ENCODE measurements at places on chromosomes 5 and 9.

GRCh38 chr5:147855774-147856069 is 22.8 kb upstream of the SCGB3A2 start:
- DNase-seq = no peak

DNA sequence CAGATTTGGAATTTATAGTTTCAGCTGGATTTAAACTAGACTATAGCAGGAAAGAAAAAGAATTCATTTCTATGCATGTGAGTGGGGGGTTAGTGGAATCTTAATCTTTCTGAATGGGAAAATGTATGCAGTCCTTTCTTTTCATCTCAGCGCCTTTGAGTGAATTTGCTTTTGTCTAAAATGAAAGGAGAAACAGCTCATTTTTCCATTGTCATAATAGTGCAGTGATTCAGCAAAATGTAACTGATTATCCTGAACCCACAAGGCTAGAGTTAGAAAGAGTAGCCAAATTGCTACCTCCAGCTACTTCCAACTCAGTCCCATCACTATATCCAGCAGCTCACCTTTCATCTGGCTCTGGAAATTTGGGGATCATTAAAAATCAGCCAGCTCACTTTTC is 134.4 kb downstream of the ADAMTSL1 start:
- DNase-seq = no peak

DNA sequence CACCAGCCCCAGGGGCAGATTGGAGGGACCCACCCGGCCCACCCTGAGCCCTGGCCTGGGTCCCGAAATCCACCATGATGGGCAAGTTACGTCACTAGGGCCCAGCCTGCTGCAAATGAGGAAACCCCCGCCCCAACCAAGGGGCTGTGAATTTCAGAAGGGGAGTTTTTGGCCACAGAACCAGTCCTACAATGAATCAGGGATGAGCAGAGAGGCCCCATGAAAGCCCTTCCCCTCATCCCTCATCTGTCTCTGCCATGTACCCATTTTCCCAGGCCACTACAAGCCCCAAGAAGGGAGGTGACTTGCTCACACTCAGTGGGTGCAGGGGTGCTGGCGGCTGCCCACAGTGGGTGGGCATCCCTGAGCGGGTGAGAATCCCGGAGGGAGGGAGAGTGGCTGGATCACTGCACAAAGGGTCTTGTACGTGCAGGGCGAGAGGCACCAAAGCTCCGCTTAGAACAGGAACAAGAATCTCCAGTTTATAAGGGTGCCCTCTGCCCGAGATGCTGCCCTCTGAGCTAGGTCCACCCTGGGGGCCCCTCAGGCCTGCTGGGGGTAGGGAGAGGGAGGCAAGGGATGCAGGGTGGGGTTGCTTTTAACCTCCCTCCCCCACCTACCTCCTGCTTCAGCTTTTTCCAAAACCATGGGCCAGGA is 10.4 kb upstream of the TCF7 start:
- no peak for DNase-seq

GRCh38 chr5:18380729-18381362 is 746.6 kb downstream of the TAF11L14 start:
- DNase-seq = no peak

- no peak for DNase-seq
These were observed 572.5 kb upstream of the RGMB start for GRCh38 chr5:98200726-98201541.

- no peak for DNase-seq
These were observed 3.8 kb upstream of the C9 start for GRCh38 chr5:39368116-39368515.

GRCh38 chr9:114359801-114360200 is 28.0 kb downstream of the AKNA start:
- no peak for DNase-seq

DNA sequence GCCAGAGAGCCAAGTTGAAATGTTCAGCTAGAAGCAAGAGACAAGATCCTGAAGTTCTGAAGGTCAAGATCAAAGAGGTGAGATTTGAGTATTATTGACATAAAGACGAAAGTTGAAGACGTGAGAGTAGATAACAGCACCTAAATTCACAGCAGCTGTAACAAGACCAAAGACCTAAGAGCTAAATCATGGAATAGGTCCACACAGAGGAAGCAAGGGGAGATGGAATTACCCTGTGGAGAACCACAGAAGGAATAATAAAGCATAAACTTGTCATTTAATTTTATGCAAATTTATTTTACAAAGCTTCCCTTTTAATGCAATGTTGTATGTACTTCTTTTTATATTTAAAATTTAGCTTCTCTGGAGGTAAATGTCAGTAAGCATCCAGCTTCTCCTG is 523.7 kb downstream of the NR2F1-AS1 start:
- DNase-seq = no peak

DNA sequence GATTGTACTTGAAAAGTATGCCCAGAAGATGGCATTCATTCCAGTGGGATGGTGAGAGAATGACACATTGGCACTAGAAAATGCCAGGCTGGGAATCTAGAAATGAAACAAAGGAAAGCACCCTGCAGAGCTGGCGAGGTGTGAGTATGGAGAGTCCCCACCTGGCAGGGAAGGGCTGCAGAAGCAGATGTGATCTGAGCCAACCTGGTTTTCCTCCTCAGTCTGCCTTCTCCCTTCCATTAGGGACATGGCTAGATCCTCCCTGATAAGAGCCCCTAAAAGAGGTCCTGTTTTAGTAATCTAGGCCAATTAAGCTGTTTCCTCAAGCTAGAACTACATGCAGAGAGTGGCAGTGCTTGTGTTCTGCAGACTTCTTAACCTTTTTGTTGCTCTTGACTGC is 24.7 kb upstream of the TNFSF15 start:
- DNase-seq = no peak

GRCh38 chr5:145473042-145473642 is 362.0 kb downstream of the PRELID2 start:
- DNase-seq = no peak

- DNase-seq = no peak
These were observed 1.7 kb downstream of the MEGF9 start for GRCh38 chr9:120712539-120713031.

- no peak for DNase-seq
These were observed 131.0 kb upstream of the TARS1 start for GRCh38 chr5:33309536-33310345.

DNA sequence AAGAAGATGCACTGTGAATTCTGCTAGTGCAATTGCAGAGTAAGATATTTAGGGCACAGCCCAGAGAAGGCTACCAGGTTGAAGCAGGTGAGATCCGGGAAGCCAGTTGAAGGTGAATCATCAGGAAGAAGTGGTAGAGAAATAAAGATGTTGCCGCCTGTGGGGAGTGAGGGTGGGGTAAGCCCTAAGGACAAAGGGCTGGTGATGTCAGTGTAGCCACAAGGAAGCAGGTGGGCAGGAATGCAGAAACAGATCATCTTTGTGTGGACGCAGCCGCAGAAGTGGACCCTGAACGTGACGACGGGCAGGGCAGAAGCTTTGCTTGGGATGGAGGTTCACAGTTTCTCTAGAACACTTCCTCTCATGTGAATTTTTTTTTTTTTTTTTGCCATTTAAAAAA is 164.2 kb downstream of the ACTL7B start:
- DNase-seq = no peak

GRCh38 chr5:103174147-103174546 is 54.0 kb downstream of the PPIP5K2 start:
- DNase-seq = no peak

- no peak for DNase-seq
These were observed 117.7 kb upstream of the NR3C1 start for GRCh38 chr5:143521141-143521540.

DNA sequence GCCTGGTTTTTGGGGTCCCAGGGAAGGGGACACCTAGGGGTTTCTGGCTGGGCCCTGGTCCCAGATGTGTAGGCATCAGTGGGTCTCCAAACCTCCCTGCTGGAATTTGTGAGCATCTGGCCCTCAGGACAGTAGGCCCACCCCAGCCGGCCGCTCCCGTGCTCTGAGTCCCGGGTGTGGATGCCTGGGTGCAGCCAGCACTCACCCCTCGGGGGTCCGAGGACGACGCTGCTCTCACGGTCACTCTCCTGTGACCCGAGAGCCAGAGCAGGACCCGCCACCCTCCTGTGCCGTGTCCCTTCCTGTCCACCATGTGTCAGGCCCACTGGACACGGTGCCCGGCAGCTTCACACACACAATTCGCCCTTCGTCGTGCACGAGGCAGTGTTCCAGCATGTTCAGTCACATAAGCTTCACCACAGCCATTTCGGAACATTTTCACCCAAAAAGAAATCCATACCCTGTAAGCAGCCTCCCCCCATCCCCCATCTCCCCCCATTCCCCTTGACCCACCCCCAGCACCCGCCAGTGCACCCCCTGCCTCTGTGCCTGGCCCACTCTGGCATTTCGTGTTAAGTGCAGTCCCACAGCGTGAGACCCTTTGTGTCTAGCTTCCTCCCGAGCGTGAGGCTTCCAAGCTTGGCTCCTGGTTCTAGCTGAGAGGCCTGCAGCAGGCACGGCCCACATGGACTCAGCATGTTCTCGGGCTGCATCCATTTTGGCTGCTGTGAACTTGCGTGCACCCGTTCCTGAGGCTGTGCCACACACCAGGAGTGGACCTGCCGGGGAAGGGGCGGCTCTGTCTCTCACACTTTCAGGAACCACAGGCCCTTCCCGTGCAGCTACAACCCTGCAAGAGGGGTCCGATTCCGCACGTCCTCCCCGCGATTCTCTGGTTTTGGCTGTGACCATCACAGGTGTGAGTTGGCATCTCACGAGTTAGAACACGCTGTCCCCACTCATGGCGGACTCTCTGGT is 40.5 kb downstream of the NKD2 start:
- no peak for DNase-seq

- no peak for DNase-seq
These were observed 79.4 kb downstream of the CAAP1 start for GRCh38 chr9:26813247-26813646.

DNA sequence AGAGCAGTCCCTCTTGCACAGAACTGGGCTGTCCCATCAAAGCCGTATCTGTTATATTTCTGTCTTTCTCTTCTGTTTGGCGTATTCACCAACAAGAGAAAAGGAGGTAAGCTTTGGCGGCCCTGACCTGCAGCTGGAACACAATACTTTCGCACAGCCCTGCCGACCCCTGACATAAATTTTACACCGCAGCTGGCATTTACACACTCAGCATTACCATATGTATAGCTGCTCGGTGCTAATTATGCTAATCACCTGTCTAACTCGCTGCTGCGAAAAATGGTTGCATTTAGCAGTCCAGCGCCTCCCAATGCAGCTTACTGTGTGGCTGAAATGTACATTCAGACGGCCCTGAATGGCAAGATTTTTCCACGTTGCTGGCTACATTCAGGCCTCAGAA is 20.8 kb downstream of the PTCH1 start:
- no peak for DNase-seq

DNA sequence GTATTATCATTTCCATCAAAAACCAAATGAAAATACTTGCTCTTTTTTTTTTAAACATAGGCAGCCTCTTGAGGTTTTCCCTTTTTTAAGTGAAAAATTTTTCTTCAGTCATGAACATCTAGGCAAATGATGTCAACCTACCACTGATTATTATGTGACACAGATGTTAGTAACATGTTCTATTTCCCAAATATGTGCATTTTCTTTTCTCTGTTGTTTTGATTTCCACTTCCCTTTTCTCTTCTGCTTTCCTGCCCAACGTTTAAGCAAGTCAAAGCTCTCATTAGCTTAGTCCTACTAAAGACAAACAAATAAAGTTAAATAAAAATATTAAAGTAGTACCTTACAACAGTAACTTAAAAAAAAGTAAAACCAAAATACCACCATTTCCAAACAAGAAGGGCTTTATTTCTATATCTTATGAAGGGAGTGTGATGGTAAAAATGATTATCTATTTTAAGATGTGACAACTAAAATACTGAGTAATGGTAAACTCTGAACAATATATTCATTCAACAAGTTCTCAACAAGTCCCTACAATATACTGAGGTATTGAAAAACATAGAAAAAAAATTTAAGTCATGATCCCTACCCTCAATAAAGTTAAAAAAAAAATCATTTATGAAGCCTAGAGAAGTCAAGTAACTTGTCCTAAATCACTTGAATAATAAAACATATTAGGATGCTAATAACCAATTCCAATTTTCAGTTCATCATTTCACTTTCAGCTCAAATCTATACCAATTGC is 9.4 kb downstream of the SLC38A9 start:
- DNase-seq = no peak

DNA sequence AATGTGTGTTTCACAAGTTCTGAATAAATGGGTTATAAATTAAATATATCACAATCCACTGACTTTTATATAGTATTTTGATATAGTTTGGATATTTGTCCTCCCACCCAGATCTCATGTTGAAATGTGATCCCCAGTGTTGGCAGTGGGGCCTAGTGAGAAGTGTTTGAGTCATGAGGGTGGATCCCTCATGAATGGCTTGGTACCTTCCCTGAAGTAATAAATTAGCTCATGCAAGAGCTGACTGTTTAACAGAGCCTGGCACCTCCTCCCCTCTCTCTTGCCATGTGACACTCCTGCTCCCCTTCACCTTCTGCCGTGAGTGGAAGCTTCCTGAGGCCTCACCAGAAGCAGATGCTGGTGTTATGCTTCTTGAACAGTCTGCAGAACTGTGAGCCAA is 127.9 kb upstream of the PALM2AKAP2 start:
- DNase-seq = no peak

DNA sequence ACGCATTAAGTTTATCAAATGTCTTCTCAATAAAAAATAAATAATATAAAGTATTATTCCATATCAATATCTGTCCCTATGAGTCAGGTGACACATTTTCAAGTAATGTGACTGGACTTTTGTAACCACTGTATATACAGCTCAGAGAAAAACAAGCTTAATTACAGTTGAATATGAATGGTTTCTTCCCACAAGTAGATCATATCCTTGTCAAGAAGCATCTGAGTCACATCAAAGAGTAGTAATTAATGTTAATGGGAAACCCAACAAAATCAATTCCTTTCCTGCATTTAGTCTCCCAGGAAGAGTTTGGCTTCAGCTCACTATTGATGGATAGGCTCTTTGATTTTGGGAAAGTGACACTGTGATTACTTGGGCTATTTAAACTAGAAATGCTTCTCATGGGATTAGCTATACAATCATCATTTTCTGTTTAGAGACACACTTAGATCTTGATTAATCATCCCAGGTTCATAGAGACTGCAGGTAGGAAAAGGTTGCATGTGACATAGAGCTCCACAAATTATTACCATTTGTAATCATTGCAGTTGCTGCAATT is 292.9 kb downstream of the GABRG2 start:
- DNase-seq = no peak

DNA sequence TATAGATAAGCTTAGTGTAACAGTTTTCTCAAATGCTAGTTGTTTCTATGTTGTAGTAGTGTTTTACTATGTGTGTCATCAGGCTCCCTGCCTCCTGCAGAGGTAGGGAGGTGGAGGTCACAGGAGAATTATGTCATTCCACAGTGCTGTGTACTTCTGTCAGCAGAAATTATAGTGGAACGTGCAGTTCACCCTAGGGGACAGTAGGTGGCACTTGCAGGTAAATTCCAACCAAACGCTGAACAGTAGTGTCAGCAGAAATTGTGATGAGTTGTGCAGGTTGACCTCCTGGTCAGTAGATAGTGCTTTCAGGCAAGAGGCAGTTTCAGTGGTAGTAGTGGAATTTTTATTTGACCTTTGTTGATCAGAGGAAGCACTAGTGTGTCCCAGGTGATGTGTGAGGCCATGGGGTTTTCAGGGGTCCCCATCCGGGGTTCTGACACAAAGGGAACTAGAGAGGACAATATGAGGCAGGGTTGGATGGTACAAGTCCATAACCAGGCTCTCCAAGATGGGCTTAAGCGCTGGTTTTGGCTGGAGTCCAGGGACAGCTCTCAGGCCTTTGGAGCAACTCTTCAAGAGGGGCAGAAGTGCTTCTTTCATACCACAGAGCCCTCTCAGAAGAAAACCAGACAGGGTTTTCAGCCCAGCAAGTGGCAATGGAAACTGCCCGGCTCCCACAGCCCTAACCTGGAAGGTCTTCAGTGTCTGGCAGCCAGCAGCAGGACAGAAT is 402.9 kb downstream of the CYLC2 start:
- DNase-seq = peak; percentile 20

GRCh38 chr9:18490641-18491370 is 16.9 kb downstream of the ADAMTSL1 start:
- no peak for DNase-seq

Data from NCI-H2107 (cell line).